ENCODE measurements at places on chromosomes 7 and 10. TPM values are rescaled to one million over a fixed set of nuclear protein-coding genes. Genes with fewer than 3 reads are reported as not detected.
A peak's percentile ranks its signal among the peaks of the same experiment; 100 is the strongest.

GRCh38 chr7:50652400-50653125 lies 87.4 kb upstream of the DDC start:
- peaks cover 10% of the 10 kb centered on the region for H3K36me3 ChIP-seq
- no peak overlapping the region for H3K27ac ChIP-seq
- no peak overlapping the region for H3K4me3 ChIP-seq
- H3K4me1 ChIP-seq = no peaks in the 10 kb centered on the region
- DNase-seq = no peak

Gene ZWINT
- total RNA-seq = 6.2 TPM

GRCh38 chr7:84264396-84264795 lies 69.8 kb upstream of the SEMA3A start:
- DNase-seq = peak; percentile 36
- peaks cover 7% of the 10 kb centered on the region for H3K4me1 ChIP-seq
- no peak overlapping the region for H3K27ac ChIP-seq
- H3K4me3 ChIP-seq = no peak overlapping the region
- H3K36me3 ChIP-seq = no peaks in the 10 kb centered on the region

- no peaks in the 10 kb centered on the region for H3K4me1 ChIP-seq
- no peaks in the 10 kb centered on the region for H3K36me3 ChIP-seq
- H3K4me3 ChIP-seq = no peak overlapping the region
- no peak overlapping the region for H3K27ac ChIP-seq
- DNase-seq = no peak
- H3K27me3 ChIP-seq = peaks cover 94% of the 10 kb centered on the region
Measured at GRCh38 chr10:100737355-100738054, 7.9 kb upstream of the PAX2 start.

- no peak overlapping the region for H3K4me3 ChIP-seq
- peaks cover 18% of the 10 kb centered on the region for H3K4me1 ChIP-seq
- DNase-seq = no peak
- no peaks in the 10 kb centered on the region for H3K27me3 ChIP-seq
- no peak overlapping the region for H3K27ac ChIP-seq
Measured at GRCh38 chr7:458511-459245, 61.0 kb downstream of the PDGFA start.

Gene LIPM
- not detected for total RNA-seq

DNA sequence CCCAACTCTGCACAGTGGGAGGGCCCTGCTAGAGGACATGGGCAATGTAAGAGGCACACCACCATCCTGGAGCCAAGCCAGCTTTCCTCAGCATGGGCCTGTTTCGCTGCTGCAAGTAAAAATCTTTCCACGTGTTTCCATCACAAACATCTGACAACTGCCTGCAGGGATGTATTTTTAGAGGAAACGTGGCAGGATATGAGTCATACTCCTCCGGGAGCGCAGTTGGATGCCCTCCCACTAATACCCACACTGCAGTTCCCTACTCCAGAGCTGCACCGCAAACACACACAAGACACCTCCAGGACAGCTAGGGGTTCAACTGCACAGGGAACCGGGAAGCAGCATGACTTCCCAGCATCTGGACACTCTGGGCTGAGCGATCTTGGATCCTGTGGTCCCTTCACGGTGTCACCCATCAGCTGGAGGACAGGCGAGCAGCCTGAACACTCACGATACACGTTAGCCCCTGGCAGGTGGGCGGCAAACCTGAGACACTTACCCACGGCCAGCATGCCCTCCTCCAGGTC lies 26.1 kb downstream of the PLAC9 start:
- peaks cover 28% of the 10 kb centered on the region for H3K36me3 ChIP-seq
- DNase-seq = peak; percentile 97
- no peak overlapping the region for H3K4me3 ChIP-seq
- peak overlapping the region; percentile 62 for H3K27ac ChIP-seq
- H3K4me1 ChIP-seq = peaks cover 49% of the 10 kb centered on the region

- H3K27ac ChIP-seq = no peak overlapping the region
- H3K4me3 ChIP-seq = no peak overlapping the region
Measured at GRCh38 chr10:37947526-37947925, 28.9 kb downstream of the ZNF25 start.

DNA sequence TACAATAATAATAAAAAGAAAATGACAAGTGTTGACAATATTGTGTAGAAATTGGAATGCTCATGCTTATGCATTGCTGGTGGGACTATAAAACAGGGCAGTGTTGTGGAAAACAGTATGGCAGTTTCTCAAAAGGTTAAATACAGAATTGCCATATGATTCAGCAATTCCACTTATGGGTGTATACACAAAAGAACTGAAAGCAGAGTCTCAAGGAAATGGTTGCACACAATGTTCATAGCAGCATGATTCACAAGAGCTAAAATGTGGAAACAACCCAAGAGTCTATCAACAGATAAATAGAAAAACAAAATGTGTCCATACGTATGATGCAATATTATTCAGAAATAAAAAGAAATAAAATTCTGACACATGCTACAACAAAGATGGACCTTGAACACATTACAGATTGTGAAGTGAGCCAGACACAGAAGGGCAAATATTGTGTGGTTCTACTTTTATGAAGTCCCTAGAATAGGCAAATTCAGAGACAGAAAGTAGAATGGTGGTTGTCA lies 64.8 kb upstream of the GRM8 start:
- H3K4me1 ChIP-seq = no peaks in the 10 kb centered on the region
- no peak overlapping the region for H3K27ac ChIP-seq
- no peak for DNase-seq

GRCh38 chr10:119734396-119735332 lies 8.8 kb downstream of the INPP5F start:
- peaks cover 26% of the 10 kb centered on the region for H3K4me1 ChIP-seq
- H3K4me3 ChIP-seq = no peak overlapping the region
- H3K27me3 ChIP-seq = no peaks in the 10 kb centered on the region
- H3K27ac ChIP-seq = no peak overlapping the region

Gene IL6
- total RNA-seq = 2.5 TPM

DNA sequence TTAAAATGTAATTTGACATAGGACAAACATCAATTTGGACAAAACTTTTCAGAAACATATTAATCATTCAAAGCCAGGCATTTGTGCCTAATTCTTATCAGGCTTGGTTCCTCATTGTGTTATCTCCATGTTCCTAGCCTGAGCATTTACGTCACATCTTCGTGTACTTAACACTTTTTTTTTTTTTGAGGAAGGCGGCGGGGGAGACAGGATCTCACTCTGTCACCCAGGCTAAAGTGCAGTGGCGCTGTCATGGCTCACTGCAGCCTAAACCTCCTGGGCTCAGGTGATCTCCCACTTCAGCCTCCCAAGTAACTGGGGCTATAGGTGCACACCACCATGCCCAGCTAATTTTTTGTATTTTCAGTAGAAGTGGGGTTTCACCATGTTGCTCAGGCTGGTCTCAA lies 19.8 kb downstream of the HNRNPA2B1 start:
- no peak overlapping the region for H3K4me3 ChIP-seq
- no peak overlapping the region for H3K27ac ChIP-seq
- peaks cover 6% of the 10 kb centered on the region for H3K36me3 ChIP-seq

- DNase-seq = no peak
- no peak overlapping the region for H3K4me3 ChIP-seq
- no peaks in the 10 kb centered on the region for H3K36me3 ChIP-seq
- no peaks in the 10 kb centered on the region for H3K4me1 ChIP-seq
- H3K27me3 ChIP-seq = no peaks in the 10 kb centered on the region
- H3K27ac ChIP-seq = no peak overlapping the region
Measured at GRCh38 chr10:46197050-46197449, 89.7 kb upstream of the ANTXRL start.

DNA sequence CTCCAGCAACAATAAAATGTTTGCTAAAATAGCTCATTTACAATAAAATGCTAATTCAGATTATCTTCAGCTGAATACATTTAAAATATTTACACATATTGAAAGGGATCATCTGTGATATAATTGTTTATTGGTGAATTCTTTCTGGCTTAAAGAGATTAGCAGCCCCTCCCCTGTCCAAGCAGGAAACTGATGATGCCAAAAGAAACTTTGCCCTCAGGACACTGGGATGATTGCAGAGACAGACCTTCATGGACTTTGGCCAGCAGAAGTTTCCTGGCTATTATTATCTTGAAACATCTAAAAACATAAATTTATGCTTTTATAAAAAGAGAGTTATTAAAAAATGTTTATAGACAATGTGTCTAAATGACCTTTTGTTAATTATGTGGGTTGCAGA lies 764.9 kb upstream of the MBL2 start:
- H3K4me1 ChIP-seq = no peaks in the 10 kb centered on the region
- no peak overlapping the region for H3K27ac ChIP-seq
- no peak overlapping the region for H3K4me3 ChIP-seq
- DNase-seq = no peak
- H3K36me3 ChIP-seq = no peaks in the 10 kb centered on the region
- no peaks in the 10 kb centered on the region for H3K27me3 ChIP-seq

Gene ZPBP
- total RNA-seq = not detected

Gene SPDYE5
- not detected for total RNA-seq

Gene PNLIPRP1
- total RNA-seq = not detected

DNA sequence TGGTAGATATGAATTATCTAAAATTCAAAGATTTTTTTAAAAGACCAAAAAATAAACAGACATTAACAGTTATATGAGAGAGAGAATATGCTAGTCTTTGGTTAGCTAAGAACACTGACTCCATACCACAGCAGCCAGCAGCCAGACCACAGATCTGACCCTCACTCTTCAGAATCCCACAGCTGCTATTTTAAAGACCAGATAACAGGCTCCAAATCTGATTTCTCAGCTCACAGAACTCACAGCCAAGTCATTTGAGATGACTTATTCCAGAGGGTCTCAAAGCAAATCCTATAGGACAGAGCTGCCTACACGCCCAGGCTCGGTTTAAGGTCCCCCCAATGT lies 20.4 kb downstream of the NUDCD3 start:
- no peaks in the 10 kb centered on the region for H3K27me3 ChIP-seq
- H3K4me1 ChIP-seq = peaks cover 34% of the 10 kb centered on the region
- DNase-seq = peak; percentile 66
- H3K4me3 ChIP-seq = no peak overlapping the region

Gene MCM10
- 1.5 TPM for total RNA-seq

DNA sequence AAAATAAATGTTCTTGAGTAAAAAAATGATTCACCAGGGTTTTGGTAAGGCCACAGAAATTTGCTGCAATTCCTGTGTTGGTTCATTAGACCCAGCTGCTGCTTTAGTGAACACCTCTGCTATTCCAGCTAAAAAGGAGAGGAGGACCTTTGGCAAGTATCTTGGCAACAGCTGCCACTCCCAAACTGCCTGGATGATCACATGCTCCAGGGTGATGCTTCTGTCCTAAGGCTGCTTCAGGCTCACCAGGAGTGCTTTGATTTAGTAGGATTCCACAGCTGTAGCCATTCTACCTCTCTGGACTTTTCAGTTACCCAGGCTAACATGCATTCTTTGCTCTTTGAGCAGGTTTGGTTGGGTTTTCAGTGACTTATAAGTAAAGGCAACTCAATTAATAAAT lies 82.6 kb upstream of the NPVF start:
- no peak overlapping the region for H3K27ac ChIP-seq
- DNase-seq = no peak
- no peaks in the 10 kb centered on the region for H3K27me3 ChIP-seq
- no peaks in the 10 kb centered on the region for H3K36me3 ChIP-seq
- no peaks in the 10 kb centered on the region for H3K4me1 ChIP-seq

GRCh38 chr7:6634021-6634420 lies 3.1 kb upstream of the ZNF316 start:
- H3K36me3 ChIP-seq = no peaks in the 10 kb centered on the region
- DNase-seq = no peak
- peaks cover 11% of the 10 kb centered on the region for H3K4me1 ChIP-seq
- no peak overlapping the region for H3K4me3 ChIP-seq

GRCh38 chr10:77131214-77131613 lies 506.4 kb downstream of the KCNMA1 start:
- H3K27me3 ChIP-seq = no peaks in the 10 kb centered on the region
- DNase-seq = peak; percentile 57
- H3K4me3 ChIP-seq = no peak overlapping the region
- H3K27ac ChIP-seq = no peak overlapping the region

Gene C10orf143
- total RNA-seq = 0.73 TPM

GRCh38 chr10:89909752-89910151 lies 208.4 kb downstream of the KIF20B start:
- DNase-seq = no peak
- no peak overlapping the region for H3K27ac ChIP-seq
- H3K36me3 ChIP-seq = no peaks in the 10 kb centered on the region
- H3K27me3 ChIP-seq = no peaks in the 10 kb centered on the region
- H3K4me3 ChIP-seq = no peak overlapping the region

Gene NYAP1
- total RNA-seq = 2.6 TPM

Gene PRXL2A
- total RNA-seq = 24.3 TPM

Gene AKR1C8
- not detected for total RNA-seq

Gene PNLIPRP2
- not detected for total RNA-seq

- H3K4me3 ChIP-seq = peak overlapping the region; percentile 58
- H3K27me3 ChIP-seq = no peaks in the 10 kb centered on the region
- peak overlapping the region; percentile 71 for H3K27ac ChIP-seq
- no peaks in the 10 kb centered on the region for H3K36me3 ChIP-seq
- peaks cover 17% of the 10 kb centered on the region for H3K4me1 ChIP-seq
- DNase-seq = peak; percentile 33
Measured at GRCh38 chr10:119724593-119725516, 995 bp upstream of the INPP5F start.

Gene LEP
- not detected for total RNA-seq

DNA sequence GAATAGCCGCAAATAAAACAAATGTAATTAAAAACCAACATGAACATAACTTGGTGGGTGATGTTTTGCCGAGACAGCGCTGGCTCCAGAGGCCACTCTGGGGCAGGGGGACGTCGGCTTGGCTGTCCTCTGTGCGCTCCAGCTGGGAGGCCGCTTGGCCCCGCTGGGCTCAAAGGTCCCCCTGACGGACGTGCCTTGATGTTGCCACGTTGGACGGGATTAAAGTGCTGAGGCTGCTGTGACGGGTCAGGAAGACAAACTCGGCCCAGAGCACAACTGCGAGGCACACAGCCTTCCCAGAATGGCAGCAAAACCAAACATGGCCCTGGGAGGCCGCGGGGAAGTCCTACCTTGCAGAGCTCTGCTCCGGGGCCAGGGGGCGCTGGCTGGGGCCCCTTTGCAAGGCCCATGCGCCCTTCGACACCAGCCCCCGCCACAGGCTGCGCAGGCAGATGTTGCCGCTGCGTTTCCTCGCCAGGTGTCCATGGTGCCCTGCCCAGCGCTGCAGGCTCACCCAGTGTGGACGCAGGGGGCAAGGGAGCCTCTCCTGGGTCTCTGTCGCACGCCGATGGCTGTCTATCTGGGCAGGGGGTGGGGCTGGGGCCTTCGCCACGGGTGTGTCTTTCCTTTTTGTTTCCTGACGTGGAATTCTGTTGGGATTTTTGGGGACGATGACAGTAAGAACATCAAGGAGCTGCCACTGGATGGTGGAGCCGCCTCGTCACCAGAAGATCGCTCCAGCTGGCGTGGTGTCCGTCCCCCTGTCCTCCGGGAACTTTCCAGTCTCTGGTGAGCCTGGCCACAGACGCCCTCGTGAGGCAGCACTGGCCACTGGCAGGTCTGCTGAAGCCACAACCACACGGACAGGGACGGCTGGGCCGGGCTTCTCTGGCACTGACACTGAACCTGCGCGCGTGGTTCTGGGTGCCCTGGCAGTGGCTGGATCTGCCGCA lies 99.6 kb upstream of the DIP2C start:
- peak overlapping the region; percentile 18 for H3K4me3 ChIP-seq
- peak overlapping the region; percentile 74 for H3K27ac ChIP-seq
- H3K27me3 ChIP-seq = no peaks in the 10 kb centered on the region
- DNase-seq = peak; percentile 63

Gene SPDYE8
- total RNA-seq = not detected
